ENCODE measurements at places on chromosomes 4 and X.

DNA sequence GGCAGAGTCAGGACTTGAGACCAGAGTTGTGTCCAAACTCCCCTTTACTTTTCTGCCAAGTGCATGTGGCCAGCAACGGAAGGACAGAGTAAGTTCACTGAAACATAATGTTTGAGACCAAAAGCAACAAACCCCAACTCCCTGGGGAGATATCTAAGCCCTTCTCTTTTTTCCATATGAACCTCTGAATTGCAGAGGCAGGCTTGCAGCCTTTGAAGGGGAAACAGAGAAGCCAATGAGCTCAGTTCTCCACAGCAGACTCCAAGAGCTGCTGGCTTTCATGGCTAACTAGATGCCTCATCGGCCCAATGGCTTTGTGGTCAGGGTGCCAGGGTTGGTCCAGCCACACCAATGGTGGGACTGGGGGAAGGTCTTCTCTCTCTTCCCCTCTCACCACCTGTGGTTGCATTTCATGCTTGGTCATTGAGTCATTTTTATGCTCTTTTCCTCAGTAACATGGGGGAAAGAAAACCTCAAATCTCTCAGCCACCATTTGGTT is 34.0 kb downstream of the STARD8 start:
- no peak for DNase-seq

GRCh38 chr4:2768921-2769336 is 12.8 kb upstream of the TNIP2 start:
- no peak for DNase-seq

DNA sequence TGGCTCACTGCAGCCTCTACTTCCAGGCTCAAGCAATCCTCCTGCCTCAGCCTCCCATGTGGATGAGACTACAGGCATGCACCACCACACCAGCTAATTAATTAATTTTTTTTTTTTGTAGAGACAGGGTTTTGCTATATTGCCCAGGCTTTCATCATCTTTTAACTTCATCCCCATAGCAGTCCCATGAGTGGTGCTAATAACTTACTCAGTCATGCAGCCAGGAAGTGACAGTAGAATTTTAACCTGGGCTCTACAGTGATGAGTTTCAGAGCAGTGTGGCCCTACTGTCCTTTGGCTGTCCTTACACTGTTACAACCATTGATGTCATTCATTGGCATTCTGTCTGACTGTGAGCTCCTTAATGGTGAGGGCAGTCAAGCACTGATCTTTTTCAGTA is 3.9 kb upstream of the OCIAD2 start:
- no peak for DNase-seq

DNA sequence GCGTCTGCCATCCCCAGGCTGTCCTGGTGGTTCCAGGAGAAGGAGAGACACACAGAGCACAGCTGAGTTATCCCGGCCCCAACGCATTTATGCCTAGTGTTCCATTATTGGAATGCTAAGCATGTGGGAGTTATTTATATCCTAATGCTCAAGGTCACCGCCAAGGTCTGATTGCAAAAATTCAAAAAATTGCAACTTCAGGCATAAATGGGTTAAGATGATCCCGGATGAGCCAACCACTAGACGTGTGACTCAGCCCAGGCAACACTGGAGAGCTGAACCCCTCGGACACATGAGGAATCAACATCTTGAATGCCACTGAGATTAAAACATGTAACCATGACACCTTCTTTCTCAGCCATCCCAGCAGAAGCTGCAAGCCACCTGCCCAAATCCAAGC is 3.8 kb upstream of the ZCCHC4 start:
- no peak for DNase-seq

DNA sequence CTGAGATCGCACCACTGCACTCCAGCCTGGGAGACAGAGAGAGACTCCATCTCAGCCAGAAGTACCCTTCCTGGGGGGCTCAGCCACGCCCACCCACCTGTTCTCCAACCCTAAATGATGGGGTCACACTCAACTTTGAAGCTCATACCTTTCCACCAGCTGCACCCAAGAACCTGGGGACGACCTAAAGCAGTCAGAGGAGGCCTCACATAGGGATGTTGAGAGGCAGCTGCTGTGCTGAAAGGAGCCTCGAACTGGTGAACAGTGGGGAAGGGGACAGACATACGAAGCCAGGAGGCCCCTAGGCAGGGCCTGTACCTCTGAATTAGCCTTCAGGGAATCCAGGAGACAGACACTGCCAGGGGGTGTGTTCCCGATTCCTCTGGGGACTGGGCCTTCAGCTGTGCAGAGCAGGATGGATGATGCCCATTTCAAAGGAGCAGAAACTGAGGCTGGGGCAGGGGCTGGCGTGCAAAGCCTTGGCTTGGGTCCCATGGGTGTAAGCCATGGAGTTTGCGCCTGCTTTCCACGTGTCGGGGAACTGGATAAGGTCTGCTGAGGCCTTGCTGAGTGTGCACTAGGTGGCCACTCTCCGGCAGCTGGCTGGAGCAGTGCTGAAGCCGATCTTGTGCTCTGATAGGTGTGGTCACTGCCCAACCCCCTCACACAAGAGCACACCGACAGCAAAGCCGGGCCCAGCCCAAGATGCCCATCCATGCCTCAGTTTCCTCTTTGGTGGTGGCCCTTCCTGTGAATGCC is 130.8 kb downstream of the CPZ start:
- DNase-seq: no peak

GRCh38 chr4:77196866-77197265 is 39.9 kb downstream of the CCNG2 start:
- no peak for DNase-seq

DNA sequence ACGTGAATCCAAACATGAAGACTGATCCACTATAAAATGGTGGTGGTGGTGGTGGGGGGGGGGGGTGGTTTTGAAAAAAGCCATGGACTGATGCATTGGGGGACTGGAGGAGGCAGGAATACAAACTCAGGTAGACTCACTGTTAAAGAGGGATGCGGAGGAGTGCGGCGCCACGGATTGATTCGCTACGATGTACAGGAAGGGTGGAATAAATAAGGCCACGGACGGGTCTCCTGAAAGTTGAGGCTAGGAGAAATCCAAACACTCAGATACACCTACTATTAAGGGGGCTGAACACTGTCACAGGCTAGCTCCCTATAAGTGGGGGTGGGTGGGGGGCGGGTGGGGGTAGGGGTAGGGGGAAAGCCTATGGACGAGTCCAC is 591 bp downstream of the ELK1 start:
- DNase-seq: no peak

DNA sequence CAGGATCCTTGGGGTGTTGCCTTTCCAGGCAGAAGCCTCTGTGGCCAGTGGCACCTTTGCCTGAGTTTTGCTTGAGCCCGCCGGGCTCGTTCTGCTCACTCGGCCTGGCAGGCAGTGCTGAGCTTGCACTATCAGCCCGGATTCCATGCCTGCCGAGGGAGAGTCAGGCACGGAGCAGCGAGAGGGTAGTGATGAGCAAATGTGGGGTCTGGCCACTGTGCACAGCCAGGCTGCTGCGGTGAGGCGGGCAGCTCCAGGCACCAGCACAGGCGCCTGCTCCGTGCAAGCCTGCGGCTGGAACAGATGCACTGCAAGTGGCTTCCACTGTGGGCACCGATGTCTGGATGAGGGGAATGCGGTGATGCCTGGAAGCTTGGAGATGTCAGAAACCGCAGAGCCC is 619.2 kb downstream of the RAPGEF2 start:
- DNase-seq: no peak
